Stimulated activated CD4-positive, alpha-beta T cell treated with anti-CD3 and anti-CD28 coated beads, TNF-alpha, amount 100 ng/mL, for 4 hours (primary cell): ENCODE measurements at places on chromosomes 4 and X.

GRCh38 chrX:14903891-14904290 is 30.7 kb downstream of the MOSPD2 start:
- DNase-seq, result no peak

DNA sequence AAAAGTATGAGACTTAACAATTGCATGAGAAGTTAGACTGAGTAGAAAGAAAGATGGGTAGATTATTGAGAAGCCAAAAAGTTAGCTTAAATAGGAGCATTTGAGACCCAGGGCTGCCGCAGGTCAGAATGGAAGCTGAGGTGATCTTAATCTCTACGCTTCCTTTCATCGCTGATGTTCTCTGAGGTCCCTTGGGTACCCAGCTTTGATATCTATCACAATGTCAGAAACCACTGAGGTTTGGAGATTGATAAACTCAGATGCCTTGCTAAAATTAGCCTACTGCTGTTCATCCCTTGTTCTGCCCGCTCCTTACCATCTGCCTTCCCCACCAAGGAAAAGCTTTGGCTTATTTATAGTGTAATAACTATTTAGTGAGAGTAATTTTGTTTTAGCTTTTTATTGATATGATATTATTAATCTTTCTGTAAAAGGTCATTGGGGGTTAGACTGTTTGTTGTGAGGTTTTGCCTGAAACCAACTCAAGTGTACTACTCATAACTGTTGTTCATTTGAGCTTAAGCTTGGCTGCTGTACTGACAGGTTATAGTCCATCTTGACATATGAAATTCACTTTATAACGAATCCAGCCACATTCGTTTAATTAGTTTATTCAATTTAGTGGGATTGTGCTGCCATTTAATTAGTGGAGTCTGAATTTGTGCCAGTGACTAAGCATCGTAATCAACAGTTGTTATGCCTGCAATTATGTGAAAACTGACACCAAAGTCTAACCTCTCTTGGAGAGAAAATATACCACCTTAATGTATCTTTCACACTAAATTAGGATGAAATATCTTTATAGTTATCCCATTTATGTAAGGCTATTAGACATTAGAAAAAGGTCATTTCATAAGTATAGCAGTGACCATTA is 15.1 kb downstream of the MCUB start:
- DNase-seq, result no peak

DNA sequence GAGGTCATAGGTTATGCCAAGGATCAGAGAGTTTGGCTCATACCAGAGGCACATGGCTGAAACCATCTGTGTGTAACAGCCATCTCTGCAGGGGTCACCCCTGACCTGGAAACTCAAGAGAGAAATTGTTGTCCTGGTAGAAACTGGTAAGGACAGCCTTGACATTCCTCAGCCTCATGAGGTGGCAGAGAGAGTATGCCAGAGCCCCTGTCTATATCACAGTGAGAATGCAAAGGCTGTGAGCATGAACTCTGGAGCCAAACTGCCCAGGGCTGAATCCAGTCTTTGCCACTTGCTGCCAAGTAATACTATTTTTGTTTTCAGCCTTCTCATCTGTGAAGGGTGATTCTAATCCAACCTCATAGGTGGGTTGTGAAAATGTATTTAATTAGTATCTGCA is 37.1 kb upstream of the CCDC149 start:
- no peak for DNase-seq

- DNase-seq, result no peak
These were observed 48.3 kb downstream of the DMP1 start for GRCh38 chr4:87698394-87698793.

GRCh38 chr4:8110071-8110986 is 48.3 kb downstream of the ABLIM2 start:
- DNase-seq, result no peak

GRCh38 chr4:78863991-78864390 is 75.2 kb downstream of the PAQR3 start:
- no peak for DNase-seq

GRCh38 chr4:48633657-48634056 is 143.6 kb downstream of the ZAR1 start:
- no peak for DNase-seq

- DNase-seq, result no peak
These were observed 42.2 kb upstream of the HGFAC start for GRCh38 chr4:3399277-3400194.

GRCh38 chr4:39044956-39045826 is 13.0 kb upstream of the TMEM156 start:
- no peak for DNase-seq

- DNase-seq, result no peak
These were observed 246.9 kb downstream of the PAPSS1 start for GRCh38 chr4:107473126-107473525.

DNA sequence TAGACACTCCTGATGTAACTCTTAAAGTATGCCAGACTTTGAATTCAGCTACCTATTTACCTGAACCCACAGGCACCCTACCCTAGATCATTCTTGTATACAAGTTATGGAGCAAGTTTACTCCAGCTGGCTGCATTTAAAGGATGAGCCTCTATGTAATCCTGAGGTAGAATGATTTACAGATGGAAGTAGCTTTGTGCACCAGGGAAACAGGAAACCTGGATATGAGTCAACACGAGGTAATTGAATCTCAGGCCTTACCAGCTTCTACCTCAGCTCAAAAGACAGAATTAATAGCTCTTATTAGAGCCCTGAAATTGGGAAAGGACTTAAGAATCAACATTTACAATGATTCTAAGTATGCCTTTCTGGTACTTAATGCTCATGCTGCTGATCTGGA is 119.8 kb downstream of the AGTR2 start:
- DNase-seq, result no peak

DNA sequence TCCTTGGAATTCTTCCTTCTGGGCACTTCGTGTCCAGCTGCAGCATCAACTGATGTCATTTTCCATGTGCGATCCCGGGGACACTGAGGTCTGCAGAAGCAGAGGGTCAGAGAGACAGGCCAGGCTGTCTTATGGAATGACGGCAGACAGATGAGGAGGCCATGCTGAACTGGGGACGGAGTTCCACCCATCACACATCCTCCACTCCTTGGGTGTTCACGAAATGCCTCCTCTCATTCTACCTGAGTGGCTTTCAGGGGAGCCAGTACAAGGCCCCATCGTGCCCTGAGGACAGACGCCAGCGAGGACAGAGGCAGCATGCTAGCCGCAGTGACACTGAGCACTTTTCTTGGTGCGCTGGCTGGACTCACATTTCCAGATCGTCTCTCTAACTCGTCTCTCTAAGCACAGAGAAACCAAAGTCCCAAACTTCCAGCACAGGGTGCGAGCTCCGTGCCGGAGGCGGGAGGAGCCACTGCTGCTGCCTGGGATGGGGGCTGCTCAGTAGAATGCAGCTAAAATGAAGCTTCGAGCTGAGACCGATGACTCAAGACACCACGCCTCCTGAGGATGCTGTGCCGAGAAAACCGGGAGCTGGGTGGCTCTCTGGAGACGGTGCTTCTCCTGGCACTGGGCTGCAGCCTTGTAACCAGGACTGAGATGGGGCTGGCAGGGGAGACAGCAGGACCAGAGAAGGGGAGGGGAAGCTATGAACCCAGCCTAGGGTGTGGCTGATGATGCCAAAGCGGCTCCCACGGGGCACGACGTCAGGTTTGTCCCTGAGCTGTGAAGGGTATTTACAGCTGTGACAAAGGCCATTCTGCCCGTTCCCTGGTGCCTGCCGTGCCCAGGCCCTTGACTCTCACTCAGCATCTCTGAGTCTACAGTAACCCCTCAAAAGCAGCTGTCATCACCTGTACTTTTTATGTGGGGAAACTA is 8.2 kb downstream of the ABLIM2 start:
- DNase-seq, result no peak

DNA sequence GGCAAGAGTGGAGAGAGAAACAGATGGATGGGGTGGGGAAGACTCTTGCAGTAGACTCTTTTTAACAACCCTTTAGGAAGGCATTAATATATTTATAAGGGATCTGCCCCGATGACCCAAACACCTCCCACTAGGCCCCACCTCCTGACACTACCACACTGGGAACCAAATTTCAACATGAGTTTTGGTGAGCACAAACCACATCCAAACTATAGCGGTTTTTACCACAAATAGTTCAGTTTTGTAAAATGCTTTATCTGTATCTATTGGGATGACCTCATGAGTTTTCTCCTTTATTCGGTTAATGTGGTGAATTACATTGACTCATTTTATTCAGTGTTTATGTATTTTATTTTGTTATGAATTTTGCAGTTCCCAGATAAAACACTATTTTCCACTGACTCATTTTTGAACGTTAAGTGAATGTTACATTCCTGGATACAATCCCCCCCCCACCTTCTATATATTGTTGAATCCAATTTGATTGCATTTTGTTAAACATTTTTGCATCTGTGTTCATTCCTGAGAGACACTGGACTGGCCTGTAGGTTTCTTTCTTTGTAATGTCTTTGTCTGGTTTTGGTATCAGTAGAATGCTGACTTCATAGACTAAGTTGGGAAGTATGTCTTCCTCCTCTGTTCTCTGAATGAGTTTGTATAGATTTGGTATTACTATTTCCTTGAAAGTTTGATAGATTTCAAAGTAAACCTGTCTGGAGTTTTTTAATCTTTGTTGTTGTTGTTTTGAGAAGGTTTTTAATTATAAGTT is 13.9 kb upstream of the CPLX1 start:
- DNase-seq, result no peak

- no peak for DNase-seq
These were observed 331.4 kb downstream of the RAPGEF2 start for GRCh38 chr4:159434114-159434870.

DNA sequence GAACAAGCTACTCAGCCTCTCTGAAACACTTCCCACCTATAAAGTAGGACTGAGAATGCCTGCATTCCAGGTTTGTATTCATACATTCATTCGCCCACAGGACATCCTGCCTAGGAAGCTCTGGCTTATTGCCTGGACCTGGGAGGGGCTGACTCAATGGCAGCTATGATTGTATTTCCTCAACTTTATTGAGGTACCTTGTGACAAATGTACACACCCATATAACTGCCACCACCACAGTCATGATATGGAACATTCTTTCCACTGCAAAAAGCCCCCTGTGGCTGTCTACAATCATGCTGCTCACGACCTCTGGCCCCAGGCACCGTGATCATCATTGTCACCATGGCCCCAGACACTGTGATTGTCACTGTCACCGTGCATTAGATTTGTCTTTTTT is 68.3 kb downstream of the ABLIM2 start:
- DNase-seq, result no peak

DNA sequence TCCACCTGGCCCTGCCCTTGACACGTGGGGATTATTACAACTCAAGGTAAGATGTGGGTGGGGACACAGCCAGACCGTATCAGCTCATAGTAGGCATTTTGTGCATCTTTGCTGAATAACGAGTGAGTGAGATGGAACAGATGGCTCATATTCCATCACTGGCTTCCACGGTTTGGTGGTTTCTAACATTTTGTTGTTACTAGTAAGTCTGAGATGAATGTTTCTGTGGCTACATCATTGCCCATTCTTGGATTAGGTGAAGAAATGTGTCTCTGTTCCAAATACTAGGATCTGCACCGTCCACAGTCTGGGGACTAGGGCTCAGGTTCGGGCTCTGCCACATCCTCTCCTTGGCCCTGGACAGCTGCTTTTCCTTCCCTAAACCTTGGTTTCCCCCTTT is 3.6 kb downstream of the ABLIM2 start:
- DNase-seq, result no peak

DNA sequence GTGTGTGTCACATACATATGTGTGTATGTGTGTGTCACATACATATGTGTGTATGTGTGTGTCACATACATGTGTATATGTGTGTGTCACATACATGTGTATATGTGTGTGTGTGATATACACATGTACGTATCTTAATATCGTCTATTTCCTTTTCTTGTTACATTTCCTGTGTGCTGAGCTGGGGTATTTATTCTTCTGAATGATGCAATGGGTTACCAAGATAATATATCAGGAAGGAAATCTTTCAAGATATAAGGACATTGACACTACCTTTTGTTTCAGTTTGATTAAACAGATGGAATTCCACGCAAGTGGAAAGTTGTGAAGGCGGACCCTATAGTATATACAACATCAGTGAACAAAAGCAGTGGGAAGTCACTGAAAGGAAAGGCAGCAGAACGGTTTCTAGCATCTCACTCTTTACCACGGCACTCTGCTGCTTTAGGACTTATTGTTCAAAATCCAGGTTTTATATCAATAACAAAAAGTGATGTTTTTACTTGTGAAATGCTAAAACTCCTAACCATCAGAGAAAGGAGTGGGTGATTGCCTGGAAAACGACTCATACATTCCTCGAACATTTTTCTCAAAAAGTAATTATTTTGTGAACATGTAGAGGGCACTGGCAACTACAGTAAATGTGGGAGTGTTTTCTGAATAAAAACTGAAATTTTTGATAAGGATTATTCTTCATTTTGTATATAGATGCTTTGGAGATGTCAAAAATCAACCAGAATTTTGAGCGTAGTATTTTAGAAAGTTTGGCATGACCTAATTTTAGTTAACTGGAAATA is 43.1 kb upstream of the IL21 start:
- no peak for DNase-seq

GRCh38 chr4:13527192-13527980 is 16.9 kb downstream of the NKX3-2 start:
- DNase-seq, result no peak

DNA sequence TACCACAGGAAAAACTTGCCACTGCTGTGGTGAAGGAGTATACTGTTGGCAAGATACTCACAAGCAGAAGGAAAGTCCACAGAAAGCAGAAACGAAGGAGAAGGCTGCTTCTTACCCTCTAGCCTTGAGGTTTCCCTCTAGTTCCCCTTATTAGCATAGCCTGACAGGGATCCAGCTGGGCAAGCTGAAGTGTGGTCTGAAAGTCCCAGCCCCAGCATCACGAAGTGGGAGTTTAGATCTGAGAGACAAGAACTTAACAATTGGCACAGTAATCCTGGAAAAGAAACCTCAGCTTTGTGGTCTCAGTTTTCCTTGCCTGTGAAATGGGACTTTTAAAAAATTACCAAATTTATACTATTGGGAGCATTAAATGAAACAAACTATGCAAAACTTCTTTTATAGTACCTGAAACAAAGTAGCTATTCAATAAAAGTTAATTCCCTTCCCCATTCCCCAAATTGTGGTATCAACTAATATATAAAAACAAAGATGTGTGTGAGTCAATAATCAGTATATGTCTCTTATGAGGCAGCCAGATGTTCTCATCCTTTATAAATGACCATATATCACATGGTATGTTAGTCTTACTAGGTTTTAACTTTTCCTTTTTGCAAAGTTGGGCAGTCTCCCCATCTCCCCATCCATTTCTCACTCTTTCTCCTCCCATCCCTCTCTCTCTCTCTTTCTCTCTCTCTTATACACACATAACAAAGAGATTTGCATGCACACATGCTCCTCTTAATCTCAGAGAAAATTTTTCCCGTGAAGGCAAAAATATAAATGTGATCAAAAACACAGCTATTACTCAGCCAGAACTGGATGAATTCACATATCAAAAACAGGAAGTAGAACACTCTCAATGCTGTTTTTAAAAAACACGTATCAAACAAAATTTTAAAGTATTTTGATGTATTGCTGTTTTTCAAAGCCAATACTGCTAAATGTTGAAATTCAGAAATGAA is 57.8 kb downstream of the SCFD2 start:
- DNase-seq, result no peak

GRCh38 chrX:24859211-24859841 is 156.4 kb downstream of the ARX start:
- no peak for DNase-seq
